ENCODE measurements at places on chromosomes 12 and 14.

GRCh38 chr14:63564318-63564717 is 21.1 kb upstream of the PPP2R5E start:
- no peak for DNase-seq

- DNase-seq = no peak
Observed at GRCh38 chr12:99772274-99772673, 124.7 kb downstream of the GARIN6 start.

DNA sequence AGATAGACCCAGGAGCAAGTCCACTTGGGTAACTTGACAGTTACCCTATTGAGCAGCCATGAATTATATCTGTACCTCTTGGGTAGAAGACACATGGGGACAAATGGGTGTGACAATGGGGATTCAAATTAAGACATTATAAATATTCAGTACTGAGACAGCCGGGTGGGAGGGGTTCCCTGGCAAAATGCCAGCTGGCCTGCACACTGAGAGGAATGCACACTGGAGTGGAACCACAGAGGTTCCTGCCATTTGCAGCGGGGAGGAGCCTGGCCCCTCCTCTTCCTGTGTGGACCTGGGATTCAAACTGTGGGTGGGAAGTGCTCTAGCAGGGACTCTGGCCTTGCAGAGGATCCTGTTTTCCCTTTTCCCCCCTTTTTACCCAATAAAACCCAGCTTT is 118.7 kb upstream of the CDKN3 start:
- DNase-seq = no peak

GRCh38 chr12:108199106-108199505 is 70.0 kb downstream of the WSCD2 start:
- no peak for DNase-seq

- DNase-seq = no peak
Observed at GRCh38 chr12:96510306-96510764, 21.0 kb downstream of the CFAP54 start.

DNA sequence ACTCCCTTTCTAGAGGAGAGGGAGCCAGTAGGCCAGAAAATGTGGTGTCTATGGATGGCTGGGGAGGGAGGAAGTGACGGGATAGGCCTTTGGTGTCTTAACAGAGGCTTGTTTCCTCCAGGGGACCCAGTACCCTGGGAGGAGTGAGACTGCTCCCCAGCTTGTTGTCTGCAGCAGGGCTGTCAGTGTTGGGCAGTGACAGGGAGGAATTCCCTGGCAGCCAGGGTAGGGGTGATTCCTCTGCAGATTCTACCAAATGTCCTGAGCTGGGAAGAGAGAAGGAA is 64.0 kb downstream of the GALNT16 start:
- DNase-seq = no peak
